Stimulated activated CD8-positive, alpha-beta memory T cell treated with anti-CD3 and anti-CD28 coated beads, Interleukin-4, amount 100 ng/mL, for 24 hours (primary cell): ENCODE measurements at places on chromosomes 2 and 18.

DNA sequence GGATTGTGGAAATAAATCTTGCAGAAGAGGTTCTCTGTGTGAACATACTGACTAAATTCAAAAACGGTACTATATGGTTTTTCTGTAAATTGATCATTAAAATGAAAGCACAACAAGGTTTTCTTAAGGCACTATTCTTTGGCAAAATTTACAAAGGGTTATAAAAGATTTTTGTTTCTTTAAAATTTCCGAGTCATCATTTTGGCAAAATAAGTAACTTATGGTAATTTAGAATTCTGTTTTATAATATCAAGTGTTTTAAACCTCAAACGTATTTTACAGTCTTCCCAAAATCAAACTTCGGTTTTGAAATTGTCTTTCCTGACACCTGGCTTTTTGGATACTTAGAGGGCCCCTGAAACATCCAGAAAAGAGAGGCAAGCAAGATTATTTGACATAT is 101.9 kb upstream of the TFPI start:
- no peak for DNase-seq

- no peak for DNase-seq
These were observed 206.3 kb downstream of the RAD51AP2 start for GRCh38 chr2:17311771-17312511.

- no peak for DNase-seq
These were observed 24.1 kb downstream of the ST3GAL5 start for GRCh38 chr2:85864654-85865053.

- no peak for DNase-seq
These were observed 1137.6 kb upstream of the NXPH2 start for GRCh38 chr2:139917690-139918384.

DNA sequence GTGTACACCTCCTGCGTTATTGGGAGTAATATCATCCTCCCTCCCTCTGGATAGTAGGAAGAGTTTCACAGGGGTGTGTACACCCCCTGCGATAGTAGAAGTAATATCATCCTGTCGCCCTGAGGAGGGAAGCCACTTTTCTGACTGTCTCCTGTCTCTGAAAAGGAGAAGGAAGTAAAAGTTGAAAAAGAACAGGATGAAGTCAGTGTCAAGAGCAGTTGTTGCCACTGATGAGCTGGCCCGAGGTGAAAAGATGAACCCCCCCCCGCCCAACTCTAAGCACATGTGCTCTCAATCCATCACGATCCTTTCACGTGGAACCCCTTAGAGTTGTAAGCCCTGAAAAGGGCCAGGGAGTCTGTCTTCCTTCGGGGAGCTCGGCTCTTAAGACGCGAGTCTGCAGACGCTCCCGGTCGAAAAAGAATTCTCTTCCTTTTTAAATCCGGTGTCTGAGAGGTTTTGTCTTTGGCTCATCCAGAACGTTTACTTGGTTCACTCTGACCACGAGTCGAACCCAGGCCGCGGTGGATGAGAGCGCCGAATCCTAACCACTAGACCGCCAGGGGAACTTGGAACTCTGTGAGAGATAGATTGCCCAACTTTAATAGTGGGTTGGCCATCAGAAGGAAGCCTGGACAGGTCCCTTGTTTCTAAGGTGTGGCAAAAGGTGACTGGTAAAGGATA is 22.4 kb upstream of the NAGK start:
- no peak for DNase-seq

DNA sequence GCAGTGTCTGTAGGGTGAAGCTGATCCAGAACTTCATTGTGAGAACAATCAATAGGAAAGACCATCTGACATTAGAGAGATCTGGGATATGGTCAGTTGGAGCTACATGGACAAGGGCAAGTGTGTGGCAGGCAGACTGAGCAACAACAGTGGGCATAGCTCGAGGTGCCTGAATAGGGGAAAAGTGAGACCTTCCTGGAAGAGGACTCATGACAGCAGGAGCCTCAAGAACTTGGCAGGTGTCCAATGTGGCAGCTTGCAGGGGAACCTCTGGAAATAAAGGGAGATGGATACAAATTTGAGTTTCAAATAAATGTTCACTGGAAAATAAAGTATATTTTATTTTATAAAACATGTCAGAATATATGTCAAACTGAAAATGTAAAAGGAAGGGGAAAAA is 117.9 kb downstream of the TANC1 start:
- no peak for DNase-seq

DNA sequence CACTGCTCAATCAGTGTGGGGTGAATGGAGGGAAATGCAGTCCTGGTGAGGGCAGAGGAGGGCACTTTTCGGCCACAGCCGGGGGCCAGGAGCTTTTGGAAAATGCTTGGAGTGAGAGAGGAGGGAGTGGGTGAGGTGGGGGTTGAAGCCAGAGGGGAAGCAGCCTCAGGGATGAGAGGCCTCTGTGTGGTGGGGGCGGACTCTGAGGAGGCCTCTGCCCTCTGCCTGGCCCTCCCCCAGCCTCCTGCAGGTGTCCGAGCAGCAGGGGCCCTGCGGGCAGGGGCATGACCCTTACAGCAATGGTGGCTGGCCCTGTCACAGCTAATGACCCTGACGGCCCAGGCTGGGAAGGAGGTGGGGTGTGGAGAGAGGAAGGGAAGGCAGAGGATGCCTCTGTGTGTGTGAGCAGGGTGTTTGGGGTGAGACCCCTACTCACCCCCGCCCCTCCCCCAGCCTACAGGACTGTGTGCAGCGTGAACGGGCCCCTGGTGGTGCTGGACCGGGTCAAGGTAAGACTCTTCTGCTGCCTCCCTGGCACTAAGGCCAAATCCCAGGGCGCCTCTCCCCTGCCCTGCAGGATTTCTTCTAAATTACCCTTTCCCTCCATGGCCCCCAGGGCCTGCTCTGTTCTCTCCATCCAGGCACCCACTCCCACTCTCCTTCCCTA is 7.6 kb downstream of the ATP6V1B1 start:
- no peak for DNase-seq

DNA sequence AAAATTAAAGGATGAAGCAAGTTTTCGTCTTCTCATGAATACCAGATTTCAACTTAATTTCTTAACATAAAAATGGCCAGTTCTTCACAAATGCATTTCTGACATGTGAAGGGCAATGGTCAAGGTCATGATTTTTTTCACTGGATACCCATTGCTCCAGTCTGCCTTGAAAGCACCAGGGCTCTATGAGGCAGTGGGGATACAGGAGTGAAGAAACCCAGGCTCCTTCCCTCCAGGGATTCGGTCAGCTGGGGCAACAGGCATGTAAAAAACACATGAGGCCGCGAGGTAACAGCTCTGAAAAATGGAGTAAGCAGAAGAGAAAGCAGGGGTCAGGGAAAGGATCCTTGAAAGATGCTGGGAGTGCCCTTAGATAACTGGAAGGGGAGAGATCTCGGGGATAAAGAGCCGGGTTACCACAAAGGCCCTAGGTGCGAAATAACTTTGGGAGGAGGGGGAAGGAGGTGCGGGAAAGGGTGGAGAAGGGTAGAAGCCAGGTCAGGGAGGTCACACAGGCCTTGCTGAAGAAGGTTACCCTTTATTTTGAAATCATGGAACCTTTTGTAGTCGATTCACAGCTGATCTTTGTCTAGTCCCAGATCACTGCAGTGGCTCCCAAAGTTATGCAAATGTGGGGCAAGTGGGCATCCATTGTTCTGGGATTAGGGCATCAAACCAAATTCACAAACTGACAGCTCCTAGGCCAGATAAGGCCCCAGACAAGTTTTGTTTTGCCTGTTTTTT is 5.2 kb upstream of the SPRED2 start:
- DNase-seq, result no peak
